Metanephros (tissue), 2 donors: ENCODE measurements at places on chromosomes 11 and 22. TPM values are rescaled to one million over a fixed set of nuclear protein-coding genes. Genes with fewer than 3 reads are reported as not detected.

The WBP2NL gene
- 7.7 TPM for total RNA-seq

The TESMIN gene
- 10.3 TPM for total RNA-seq

The C11orf91 gene
- not detected for total RNA-seq

The KCNJ11 gene
- 17.0 TPM for total RNA-seq

The CCDC87 gene
- 0.23 TPM for total RNA-seq

The PNPLA3 gene
- total RNA-seq, result 1.3 TPM
